Calu3 (cell line): ENCODE measurements at places on chromosomes 4 and X.

DNA sequence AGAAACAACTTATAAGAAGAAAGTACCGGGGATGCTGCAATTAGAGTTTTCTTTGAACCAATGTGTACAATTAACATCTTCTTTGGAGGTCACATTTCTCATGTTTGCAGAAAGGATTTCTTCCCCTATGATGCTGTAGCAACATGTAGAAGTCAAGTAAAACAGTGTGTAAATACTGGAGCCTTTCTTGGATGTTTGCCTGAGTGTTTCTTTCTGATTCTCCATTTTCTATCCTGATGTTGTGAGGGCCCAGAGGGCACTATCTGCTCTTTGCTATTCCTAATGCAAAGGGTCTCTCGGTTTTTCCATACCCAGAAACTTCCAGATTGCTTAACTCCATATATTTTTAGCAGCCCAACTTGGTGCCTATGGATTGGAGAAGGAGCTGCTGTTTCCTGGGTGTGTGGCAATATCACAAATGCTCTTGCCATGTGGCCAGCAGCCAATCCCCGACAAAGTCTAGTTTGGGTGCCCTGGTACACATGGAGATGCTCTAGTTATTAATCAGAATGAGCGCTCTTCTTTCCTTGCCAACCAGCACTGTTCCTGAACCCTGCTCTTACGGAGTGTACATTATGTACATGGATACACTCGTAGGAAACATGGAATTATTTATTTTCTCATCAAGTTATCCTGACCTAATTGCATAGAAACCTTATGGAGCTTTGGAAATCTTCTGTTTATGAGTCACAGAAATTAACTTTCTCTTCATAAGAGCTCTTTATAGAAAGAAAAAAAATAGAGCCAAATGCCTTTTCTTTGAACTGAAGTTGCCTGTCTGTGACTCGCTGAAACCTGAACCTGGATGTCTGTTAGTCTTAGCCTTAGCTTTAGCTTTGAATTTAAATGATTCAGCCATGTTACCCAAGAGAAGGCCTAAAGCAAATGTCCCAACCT is 67.0 kb upstream of the GPC4 start:
- DNase-seq: no peak

DNA sequence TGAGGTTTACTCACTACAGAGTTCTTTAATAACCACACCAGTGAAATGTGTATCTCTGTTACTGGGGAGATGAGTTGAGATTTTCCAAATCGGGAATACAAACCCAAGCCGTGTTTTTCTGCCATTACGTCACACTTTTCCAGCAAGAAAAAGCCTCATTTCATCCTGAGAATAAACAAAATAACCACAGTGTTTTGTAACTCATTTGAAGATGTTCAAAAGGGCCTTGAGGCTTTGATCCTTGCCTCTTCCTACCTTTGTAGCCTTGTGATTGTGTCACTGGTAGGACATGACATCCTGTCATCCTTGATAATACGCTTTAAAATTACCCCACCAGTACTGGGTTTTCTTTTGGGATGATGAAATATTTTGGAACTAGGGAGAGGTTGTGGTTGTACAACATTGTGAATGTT is 2.9 kb downstream of the USP11 start:
- DNase-seq: no peak

- no peak for DNase-seq
Observed at GRCh38 chrX:39331082-39331704, 529.9 kb downstream of the MID1IP1 start.

DNA sequence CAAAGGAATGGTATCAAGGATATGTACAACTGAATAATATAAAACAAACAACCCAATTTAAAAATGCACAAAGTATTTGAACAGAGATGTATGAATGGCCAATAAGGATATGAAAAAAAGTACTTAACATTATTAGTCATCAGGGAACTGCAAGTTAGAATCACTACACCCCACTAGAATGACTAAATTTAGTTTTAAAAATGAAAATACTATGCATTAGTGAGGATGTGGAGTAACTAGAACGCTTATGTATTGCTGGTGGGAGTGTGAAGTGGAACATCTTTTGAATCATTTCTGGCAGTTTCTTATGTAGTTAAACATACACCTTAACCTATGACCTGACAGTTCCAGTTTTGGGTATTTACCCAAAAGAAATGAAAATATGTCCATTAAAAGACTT is 13.0 kb upstream of the SLC16A2 start:
- no peak for DNase-seq

DNA sequence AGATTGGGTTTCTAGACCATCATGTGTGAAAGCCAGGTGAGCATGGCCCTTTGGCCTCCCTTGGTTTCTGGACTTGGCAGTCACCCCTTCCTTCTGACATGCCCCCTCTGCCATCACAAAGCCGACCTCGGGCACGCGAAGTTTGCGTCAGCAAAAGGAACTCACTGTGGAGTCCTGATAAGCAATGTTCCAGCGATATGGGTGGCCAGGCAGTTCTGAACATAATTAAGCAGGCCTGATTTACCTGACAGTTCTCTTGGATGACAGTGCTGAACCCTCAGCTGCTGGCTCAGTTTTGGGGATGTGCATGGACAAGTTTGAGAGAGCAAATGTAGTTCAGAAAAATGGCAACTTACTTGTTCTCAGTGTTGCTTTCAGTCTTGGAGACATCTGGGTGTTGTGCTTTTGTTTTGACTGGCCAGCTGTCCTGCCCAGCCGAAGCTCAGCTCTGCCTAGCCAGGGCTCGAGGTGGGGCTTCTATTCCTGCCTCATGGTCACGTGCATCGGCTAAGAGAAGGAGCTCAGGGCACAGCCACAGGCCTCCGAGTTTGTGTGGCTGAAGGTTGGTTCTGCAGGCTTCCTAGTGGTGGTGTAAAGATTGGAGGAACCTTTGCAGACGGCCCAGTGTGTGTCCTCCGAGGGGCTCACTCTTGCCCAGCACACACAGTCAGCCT is 78.3 kb downstream of the CLDN34 start:
- DNase-seq: no peak

GRCh38 chr4:174012135-174012885 is 271.2 kb downstream of the FBXO8 start:
- DNase-seq: no peak

DNA sequence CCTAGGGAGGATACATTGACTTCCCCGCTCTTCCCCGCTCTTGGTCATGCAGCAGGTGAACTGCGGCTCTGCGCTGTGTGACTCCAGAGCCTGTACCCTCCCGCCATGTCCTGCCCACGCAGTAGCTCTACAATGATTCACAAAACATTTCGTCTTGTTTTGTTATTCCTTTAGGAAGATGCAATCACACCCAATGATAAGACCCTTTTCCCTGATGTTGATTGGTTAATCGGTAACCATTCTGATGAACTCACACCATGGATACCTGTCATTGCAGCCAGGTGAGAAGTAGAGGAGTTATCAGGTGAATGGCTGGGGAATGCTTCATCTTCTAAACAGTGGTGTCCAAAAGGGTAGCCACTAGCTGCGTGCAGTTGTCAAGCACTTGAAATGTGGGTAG is 23.2 kb downstream of the TRMT44 start:
- DNase-seq: no peak

DNA sequence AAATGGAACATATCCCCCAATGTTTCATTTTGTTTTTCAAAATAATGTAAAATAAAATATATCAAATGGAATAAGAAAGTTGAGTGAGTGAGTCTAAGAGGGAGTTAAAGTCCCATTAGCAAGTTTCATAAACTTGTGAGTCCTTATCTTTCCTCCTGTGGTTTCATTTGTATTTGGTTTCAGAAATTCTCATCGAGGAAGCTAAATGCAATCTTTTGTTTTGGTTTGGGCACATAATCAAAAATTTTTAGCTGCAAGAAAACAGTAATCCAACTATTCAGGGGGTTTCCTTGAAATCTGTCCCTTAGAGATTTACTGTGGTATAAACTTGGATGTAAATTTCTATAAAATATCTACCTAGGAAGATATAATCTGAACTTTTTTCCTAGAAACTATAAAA is 124.2 kb downstream of the CAMK2D start:
- no peak for DNase-seq

DNA sequence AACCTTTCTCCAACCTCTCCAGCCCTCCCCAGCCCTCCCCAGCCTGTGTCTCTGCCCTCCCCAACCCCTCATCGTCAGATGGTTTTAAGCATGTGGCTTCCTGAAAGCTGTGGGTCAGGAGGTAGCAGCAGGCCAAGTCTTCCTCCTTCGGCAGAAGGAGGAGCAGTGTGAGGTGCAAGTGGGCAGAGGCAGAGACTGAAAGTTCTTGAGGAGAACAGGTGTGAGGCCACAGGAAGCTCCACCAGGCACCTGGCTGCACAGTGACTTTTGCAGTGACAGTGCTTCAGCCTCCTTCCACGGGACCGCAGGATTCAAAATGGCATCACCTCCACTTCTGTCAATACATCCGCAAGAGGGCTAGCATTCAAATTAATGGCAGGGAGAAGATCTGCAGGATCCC is 203.9 kb upstream of the LEF1 start:
- DNase-seq: no peak

GRCh38 chr4:94302191-94302590 is 40.4 kb downstream of the HPGDS start:
- DNase-seq: no peak

DNA sequence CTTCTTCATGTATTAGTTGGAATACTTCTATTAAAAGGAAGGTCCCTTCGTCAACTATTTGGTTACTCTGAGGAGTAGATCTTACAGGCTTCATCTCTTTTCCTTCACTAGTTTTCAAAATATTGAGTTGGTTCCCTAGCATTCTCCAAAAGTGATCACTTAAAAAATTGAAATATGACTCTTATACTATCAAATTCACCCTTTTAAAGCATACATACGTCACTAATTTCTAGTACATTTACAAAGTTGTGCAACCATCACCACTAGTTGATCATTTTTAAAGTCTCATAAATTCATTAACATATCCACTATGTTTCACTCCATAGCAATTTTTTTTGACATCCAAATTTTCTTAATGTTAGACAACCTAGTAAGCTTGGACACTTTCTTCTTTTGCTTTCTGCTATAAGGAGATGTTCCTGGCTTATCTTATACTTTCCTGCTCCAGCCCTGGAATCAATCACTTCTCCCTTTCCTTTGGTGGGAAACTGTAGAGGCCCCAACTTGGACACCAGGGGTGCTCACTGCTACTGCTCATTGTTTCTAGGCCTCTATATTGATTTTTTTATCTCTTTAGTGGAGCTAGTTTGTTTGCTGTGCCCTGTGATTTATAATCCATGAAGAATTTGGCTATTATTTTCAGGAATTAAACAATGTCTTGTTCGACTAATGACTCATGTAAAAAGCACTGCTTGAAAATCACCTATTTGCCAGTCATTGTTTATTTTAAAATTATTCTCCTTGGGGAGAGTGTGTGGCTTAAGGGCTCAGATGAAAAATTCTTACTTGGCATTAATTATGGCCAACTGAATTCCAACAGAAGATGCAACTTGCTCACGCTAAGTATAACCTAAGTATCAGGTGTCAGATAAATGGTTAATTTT is 4.0 kb upstream of the ZFX start:
- peak; percentile 34 for DNase-seq

DNA sequence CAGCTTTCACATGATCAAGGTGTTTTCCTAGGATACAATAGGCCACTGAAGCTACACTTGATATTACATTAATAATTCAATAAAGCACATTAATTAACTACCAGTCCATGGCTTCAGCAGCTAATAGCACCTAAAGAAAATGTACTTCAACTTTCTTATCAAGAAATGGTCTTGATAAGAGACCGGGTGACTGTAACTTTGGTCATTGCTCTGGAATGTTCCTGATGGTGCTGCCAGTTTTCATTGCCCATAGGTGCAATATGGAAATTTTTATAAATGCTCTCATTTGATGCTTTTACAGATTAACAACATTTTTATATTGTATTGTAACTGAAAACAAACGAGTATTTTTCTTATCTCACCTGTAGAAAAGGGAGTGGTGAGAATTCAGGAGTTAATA is 165.4 kb downstream of the SHROOM3 start:
- DNase-seq: no peak

DNA sequence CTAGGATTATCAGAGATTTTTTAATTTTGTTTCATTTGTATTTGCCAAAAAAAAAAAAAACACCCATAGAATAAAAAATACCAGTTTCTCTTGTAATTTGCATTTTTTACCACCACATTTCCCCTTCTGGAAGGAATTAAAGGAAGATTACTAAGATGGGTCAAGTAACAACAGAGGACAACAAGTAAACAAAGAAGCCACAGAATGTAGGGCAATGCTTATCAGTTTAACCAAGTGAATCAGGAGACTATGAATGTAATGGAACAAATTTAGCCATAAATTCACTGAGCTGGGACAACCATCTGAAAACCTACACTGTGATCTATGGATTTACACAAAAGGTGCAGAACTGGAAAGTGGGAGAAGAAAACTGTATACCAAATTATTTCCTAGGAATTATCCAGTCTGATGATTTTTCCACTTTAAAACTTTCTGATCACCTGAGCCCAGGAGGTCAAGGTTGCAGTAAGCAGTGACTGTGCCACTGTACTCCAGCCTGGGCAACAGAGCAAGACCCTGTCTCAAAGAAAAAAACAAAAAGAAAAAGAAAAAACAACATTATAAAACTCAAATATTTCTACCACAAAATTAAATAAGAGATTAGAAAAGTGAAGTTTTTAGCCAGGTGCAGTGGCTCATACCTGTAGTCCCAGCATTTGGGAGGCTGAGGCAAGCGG is 32.4 kb downstream of the LRBA start:
- DNase-seq: no peak

DNA sequence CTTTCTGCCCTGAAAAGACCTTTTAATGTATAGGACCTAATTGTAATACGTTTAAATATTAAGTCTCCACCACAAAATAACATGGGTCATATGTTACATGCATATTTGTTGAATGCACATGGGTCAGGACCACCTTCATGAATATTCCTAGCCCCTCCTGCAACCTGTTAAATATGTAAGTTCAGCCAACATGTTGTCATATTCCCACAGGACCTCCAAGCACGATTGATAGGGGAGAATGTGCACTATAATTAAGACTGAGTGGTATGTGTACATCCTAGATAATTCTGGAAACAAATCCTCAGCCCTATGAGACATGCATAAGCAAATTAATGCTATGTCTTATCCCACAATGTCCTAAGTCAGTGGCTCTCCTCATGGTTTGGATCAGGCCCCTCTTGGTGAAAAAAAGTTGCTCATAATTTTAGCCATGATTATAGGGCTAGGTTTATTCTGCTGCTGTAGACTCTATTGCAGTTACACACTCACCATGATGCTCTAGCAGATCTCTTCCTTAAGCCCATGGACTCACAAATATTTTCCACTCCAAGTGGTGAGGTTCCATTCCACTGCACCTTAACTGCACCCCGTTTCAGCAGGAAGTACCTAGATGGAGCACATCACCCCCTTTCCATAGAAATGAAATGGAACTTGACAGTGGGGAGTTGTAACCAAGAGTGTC is 10.2 kb downstream of the TIGD2 start:
- DNase-seq: no peak

- DNase-seq: no peak
Observed at GRCh38 chrX:153537526-153538295, 20.3 kb downstream of the ATP2B3 start.

DNA sequence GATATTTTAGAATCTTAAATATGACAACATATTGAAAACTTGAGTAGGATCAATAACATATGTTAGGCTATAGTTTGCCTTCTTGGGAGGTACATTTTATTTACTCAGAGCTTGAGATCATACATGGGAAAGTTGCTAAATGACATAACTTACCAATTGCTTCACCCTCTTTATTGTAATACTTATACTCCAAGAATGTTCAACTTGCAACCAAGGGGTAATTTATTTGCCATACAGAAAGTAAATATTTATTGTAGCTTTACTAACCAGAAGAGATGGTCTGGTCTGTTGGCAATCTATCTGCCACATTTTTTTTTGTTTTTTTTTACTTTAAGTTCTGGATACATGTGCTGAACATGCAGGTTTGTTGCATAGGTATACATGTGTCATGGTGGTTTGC is 426.6 kb downstream of the ARHGAP24 start:
- DNase-seq: no peak

GRCh38 chr4:46909078-46909477 is at the start of gene COX7B2:
TSS of gene COX7B2 (minus strand) at chr4:46909245. CDS start at chr4:46735192, 174,053 bp downstream.
- DNase-seq: no peak
